ENCODE measurements at places on chromosomes 12 and 14.

DNA sequence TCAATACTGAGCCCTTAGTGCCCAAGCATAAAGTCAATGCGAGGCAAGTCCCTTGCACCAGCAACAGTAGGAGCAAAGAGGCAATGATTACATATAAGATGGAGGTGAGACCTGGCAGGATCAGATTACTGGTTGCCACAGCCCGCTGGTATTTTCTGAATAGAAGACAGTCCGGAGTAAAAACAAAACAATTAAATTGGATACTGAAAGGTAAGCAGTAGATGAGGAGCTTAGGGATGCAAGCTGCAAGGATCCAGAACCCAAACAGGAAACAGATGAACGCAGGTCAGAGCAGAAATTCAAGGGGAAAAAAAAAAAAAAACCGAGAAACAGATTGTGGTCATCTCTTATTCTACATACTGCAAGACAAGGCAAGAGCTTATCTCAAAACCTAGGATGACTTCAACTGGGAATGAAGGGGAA, 119.6 kb downstream of the MED13L start:
- no peak for DNase-seq

GRCh38 chr12:96720363-96720705, 186.7 kb upstream of the NEDD1 start:
- DNase-seq = no peak

DNA sequence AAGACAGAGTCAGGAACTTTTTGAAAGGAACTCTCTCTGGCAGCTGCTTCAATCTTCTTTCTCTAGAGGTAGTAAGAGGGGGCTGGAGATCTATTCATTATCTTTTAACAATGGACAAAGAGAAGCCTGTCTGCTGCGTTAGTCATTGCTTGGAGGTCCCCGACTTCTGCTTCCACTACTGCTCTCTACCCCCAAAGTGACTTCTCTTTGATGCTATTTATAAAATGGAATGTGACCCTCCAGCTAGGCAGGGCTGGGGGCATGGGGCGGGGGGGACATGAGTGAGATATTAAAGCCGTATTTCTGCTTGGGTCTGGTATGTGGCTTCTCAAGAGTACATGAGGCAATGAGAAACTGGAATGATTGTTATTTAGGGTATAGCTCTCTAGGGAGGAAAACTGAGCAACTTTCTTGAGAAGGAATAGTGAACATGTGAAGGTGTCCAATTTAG, 41.4 kb upstream of the NUDT4 start:
- DNase-seq = no peak

DNA sequence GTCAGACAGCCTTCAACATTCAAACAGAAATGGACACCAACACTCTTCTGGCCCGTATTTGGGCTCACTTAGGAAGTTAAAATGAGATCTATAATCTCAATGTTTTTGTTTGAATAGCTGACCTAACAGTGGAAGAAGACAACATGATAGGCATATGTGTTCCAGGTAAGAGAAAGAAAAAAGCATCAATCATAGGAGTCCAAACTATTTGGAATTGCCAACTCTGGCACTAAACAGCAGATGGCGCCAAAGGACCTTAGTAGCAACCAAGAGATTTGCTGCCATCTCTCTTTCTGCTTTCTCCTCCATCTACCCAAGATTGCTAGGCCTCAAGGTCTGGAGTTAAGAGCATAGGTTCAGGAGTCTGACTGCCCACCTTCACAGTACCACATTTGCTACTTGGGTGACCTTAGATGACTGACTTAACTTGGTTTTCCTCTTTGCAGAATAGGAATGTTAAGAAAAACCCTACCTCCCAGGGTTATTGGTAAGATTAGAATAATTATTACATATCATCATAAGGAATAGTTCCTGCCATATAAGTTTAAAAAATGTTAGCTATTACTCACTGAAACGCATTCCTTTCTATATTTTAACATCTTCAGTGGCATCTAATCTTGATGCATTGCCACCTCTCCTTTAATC, 30.2 kb downstream of the PEX5 start:
- DNase-seq = peak; percentile 63

DNA sequence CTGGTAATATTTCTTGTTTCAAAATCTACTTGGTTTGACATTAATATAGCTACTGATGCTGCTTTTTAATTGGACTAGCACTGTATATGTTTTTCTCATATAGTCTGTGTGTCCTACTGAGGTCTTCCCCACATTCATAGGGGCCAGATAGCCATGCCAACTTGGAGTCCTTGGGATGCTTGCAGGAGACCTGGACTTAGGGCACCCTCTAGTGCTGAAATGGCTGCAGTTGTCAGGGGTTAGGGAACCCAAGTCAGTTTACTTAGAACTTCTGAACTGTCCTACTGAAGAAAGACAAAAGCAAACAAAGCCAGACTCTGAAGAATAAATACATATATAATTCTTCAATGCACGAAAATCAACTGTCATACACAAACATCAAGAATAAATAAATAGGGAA, 279.9 kb upstream of the SYT1 start:
- DNase-seq = peak; percentile 30

DNA sequence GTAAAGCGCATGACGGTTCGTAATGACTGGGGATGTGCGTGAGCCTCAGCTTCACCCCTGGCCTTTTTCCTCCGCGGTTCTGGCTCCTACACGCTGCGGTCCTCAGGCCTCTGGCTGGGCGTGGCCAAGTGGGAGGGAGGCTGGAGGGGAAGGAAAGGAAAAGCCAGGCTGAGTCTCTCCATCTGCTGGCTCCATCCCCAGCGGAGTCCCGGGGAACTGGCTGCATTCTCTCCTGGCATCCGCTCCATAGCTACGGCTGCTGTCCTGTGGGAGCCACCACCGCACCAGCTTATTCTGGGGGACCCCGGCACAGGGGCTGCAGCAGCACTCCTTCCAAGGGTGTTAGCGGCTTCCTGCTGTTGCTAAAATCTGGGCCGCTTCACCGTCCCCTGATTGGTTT, 68.2 kb upstream of the SLC24A4 start:
- DNase-seq = no peak

DNA sequence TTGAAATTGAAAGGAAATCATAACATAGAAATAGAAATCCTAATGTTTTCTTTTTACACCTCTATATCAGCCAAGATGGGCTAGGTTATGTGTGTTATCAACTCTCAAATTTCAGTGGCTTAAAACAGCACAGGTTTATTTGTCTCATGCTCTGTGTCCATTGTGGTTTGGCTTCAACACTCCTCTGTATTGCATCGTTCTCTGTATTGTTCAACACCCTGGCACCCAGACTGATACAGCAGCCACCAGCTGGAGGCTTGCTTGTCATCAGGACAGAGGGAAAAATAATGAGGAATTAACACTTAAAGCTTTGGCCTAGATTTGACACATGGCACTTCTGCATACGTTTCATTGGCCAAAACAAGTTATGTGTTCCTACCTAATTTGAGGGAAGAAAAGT, 234.2 kb upstream of the ARHGAP5 start:
- no peak for DNase-seq

DNA sequence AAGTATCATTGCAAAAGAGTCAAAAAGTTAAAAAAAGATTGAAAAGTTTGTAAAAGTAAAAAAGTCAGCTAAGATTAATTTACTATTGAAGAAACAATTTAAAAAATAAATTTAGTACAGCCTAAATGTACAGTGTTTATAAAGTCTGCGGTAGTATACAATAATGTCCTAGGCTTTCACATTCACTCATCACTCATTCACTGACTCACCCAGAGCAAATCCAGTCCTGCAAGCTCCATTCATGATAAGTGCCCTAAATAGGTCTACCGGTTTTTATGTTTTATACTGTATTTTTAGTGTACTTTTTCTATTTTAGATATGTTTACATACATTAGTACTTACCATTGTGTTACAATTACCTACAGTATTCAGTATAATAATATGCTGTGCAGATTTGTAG, 43.9 kb upstream of the ABCC9 start:
- DNase-seq = no peak

GRCh38 chr12:120720234-120720986, 5.2 kb upstream of the ACADS start:
- no peak for DNase-seq

DNA sequence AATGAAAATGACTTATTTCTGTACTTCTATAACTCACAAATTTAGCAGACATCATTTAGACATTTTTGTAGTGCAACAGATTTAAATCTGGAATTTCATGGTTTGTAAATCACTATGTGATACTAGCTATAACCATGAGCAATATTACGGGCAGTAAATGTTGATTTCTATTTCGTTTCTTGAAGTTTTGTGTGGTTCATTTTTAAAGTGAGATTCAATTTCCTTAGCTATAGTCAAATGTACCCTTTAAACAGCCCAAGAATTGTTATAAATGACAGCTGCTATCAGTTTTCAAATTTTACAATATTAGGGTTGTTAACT, 30.2 kb downstream of the NUDT4 start:
- DNase-seq = no peak

DNA sequence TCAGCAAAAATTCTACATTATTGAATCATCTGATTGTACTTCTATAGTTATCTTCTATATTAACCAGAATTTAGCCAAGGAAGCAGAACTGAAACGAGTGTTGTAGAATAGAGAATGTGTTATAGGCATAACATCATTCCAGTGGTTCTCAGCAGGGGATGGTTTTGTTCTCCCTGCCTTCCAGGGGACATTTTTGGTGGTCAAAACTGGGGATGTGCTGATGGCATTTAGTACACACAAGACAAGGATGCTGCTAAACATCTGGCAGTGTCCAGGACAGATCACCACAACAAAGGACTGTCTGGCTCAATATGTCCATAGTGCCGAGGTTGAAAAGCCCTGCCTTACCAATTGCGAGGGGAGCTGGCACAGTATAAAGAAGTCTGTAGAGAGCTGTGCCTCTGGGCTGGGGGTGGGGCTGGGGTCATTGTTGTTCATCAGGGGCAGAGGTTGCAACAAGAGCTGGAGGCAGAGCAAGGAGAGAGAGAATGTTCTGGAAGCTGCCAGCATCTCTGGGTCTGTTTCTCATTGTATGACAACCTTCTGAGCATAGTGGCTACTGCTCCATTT, 1472.8 kb downstream of the AACS start:
- DNase-seq = no peak

DNA sequence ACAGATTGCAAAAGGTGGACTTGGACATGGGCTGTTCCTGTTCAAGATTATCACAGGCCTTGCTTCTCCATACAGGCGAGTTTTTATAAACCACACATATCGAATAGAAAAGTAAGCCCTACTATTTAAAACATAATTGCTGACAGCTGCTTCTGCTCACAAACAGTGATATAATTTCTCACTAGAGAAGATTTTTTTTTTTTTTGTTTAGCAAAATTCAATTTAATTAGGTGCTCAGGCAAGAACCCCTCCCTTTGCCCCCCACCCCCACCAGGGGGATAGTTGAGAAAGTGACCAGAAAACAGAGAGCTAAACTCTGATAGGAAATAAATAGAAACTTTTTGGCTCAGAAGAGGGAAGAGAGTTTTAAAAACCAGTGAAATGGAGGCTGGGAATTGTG, 132.8 kb upstream of the CRY1 start:
- no peak for DNase-seq

GRCh38 chr12:27619308-27619707, 76.9 kb upstream of the REP15 start:
- no peak for DNase-seq

DNA sequence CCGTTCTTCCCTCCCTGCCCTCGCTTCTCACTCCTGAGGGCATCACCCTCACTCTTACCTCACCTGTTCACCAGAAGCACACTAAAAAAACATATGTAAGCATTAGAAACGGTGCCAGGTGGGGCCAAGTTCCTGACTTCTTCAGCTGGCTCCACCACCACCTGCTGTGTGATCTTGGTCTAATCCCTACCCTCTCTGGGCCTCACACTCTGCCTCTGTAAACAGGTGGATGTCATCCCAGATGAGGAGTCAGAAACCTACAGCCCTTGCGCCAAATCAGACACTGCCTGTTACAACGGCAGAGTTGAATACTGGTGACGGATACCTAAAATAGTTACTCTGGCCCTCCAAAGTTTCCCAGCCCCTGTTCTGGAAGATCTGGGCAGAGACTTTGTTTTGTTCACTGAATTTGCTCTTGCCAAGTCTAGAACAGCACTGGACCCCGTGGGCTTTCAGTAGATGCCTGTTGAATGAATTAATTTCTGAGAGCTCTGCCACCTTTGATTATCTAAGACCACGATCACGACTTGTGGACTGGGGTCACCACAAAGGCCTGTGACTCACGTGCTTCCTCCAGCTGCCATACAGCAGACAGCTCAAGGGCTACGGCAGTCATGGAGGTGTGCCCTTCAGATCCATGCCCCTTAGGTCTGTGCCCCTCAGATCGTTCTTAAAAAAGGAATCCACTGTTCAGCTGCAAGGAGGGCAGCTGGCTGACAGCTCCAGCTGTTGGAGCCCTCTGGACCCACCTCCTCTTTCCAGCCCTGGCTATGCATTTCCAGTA, 71.9 kb downstream of the GSC start:
- DNase-seq = no peak

GRCh38 chr14:67787673-67788072, 28.7 kb downstream of the ZFYVE26 start:
- DNase-seq = peak; percentile 56

- no peak for DNase-seq
Measured at GRCh38 chr12:61765926-61766325, 494.3 kb upstream of the USP15 start.

GRCh38 chr14:89807892-89808291, 146.6 kb downstream of the EFCAB11 start:
- DNase-seq = no peak

DNA sequence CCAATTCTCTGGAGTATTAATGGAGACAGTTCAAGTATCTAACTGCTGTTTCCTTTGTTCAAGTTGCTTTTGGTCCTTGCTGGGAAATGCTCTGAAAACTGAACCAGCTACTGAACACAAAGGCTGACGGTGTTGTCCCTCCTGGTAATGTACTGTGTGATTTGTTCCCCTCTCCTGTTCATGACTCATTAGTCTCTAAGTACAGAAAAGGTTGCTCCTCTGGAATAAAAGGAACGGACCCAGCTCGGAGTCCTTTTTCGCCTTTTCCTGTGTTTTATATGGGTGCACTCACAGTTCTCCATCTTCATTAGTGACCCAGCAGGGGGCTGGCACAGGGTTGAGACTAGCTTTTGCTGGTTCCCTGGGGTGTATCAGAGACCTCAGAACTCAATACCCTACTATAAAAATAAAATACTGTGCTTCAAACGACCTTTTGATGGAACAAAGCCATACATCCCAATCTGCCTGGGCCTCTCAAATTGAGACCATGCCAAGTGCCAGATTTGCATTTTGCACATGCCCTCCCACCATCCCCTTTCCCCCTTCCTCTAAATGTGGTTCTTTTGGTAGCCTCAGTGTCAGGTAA, 269.7 kb downstream of the RAD51B start:
- DNase-seq = no peak

GRCh38 chr14:69755296-69755695, 11.6 kb upstream of the SRSF5 start:
- DNase-seq = no peak

- DNase-seq = no peak
Measured at GRCh38 chr14:90253826-90254225, 2.5 kb upstream of the PSMC1 start.

DNA sequence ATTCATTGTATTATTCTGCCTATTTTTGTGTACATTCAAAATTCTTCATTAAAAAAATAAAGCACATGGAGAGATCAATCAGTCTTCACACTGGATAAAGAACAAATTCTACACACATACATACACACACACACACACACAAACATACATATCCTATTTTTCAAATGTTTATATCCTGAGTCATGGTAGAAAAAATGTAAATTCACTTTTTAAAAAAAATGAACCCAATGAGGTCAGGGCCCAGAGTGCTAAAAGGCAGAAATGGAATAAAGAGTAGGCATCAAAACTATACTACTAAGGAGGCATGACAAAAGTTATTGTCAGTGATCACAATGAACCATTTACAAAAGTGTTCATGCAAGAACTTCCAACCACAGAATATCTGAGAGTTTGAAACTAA, 17.3 kb downstream of the GALC start:
- DNase-seq = no peak
